SK-N-SH treated with all-trans-retinoic acid at 6 μM for 48 hours (cell line): ENCODE measurements at places on chromosomes 12 and 14.
A peak's percentile ranks its signal among the peaks of the same experiment; 100 is the strongest.

- no peak for ATAC-seq
These were observed 52.3 kb upstream of the CCND2 start for GRCh38 chr12:4221258-4221620.

GRCh38 chr12:102879144-102879763 lies 37.8 kb downstream of the PAH start:
- peak; percentile 88 for ATAC-seq

DNA sequence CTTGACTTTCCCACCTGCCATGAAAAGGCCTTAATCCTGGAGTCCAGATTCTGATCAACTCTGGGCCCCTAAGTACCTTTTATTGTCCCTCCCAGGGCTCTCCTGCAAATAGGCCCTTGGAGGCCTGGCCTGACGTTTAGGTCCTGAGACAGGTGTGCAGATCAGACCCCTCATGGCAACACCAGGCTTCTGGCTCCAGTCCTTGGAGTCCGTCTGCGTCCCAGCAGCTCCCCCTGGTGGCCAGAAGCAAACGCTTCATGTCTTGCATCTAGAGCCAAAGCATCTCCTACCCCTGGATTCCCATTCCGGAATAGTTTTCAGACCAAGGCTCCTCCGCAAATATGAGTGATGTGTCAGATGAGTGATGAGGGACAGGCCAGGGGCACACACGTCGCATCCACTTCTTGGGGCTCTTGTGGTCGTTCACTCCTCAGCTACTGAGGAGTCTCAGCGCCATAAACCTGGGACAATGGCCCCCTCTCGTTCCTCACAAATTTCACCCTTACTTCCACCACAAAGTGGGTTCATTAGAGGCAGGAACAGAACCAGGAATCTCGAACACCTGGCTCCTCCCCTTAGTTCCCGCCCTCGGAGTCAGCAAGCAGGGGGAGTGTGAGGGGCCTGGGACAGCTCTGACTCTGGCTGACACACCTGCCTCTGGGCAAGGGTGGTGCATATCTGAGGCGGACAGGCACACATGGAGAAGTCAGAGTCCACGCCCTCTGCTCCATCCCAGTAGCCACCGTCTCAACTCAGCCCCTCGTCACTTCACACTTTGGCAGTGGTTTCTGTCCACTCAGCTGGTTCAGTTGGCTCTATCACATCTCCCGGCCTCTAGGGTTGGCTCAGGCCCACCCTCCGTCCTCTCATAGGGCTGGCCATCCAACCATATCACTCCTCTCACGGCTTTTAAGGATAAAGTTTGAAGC lies 77.9 kb upstream of the PWP1 start:
- ATAC-seq: peak; percentile 96

DNA sequence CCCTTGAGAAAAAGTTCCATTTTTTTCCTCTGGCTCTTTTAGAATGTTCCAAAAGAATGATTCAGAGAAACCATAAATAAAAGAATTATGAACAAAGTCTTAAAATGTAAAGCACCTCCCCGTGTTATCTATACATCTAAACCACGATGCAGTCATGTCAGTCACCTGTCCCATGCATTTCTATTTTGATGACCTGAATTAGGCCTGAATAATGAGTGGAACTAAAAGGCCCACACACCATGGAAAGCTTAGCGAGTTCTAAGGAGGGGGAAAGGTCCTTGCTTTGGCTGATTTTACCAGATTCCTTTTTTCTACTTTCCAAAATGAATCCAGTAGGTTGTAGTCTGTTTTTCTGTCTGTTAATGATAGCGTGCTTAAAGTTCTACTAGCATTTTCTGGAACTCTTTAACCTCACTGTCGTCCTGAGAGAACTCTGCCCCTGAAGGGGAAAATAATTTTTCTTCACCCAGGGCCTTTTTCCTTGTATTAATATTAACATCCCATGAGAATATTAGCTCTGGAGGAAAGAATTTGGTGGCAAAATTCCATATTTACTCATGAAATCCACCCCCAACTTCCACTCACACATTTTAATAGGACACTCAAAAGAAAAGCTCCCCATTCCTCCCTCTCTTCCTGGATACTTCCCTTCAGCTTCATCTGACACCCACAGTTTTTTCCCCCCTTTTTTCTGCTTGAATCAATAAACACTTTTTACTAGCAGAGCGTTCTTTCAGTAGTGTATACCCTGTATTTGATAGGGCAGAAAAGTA lies 266.3 kb upstream of the DIO2 start:
- ATAC-seq: no peak

- no peak for ATAC-seq
These were observed 466.5 kb downstream of the APAF1 start for GRCh38 chr12:99111600-99111999.

DNA sequence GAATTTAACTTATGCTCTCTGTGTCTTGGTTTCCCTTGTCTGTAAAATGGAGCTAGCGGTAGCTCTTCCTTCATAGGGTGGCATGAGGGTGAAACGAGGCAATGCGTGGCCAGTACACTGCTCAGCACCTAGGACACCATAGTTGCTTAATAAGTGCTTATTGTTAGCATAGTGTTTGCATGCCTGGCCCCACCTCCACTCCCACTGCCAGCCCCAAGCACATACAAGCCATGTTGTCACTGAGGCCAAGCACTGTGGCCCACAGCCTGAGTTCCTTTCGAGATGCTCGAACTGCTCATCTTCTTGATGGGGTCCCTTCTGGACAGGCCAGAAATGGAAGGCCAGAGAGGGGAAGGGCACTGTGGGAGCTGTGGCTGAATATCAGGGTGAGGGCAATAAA lies 839 bp downstream of the FICD start:
- ATAC-seq: peak; percentile 1; the same call in 2 of the 3 replicates

GRCh38 chr14:51004801-51005526 lies 60.7 kb upstream of the PYGL start:
- peak; percentile 12 for ATAC-seq

- peak; percentile 69 for ATAC-seq
These were observed 291.7 kb downstream of the RAD51B start for GRCh38 chr14:68111097-68111852.

DNA sequence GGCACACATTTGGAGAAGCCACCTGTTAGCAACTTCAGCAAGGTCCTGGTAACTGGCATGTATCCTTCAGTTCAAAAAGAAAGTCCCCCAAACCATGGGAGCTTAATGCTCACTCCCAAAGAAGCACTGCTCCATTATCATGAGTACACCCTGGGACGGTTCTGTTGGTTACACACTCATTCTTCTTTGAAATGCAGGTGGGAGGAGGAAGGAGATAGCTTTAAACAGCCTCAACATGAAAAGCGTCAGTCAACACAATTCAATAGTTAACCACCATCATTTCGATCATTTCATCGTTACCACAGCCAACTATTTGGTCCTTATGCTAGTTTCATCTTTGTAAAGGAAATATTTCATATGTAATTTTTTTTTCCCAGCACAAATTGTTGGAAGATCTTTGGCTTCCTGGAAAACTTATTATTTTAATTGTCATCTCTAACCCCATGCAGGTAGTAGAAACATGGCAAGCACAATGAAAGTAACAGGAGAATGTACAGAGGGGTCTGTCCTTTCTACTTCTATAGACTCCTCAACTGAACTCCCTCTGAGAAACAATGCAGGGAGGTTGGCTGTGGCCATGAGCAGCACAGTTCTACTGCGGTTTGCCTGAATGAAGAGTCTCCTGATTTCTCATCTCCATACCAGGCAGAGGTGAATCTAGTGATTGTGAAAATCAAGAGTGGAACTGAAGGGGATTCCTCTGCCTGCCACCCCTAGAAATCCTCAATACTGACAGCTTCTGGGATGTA lies 196.4 kb upstream of the FOXN3 start:
- no peak for ATAC-seq

GRCh38 chr12:83016218-83016835 lies 329.6 kb downstream of the TMTC2 start:
- ATAC-seq: peak; percentile 97

DNA sequence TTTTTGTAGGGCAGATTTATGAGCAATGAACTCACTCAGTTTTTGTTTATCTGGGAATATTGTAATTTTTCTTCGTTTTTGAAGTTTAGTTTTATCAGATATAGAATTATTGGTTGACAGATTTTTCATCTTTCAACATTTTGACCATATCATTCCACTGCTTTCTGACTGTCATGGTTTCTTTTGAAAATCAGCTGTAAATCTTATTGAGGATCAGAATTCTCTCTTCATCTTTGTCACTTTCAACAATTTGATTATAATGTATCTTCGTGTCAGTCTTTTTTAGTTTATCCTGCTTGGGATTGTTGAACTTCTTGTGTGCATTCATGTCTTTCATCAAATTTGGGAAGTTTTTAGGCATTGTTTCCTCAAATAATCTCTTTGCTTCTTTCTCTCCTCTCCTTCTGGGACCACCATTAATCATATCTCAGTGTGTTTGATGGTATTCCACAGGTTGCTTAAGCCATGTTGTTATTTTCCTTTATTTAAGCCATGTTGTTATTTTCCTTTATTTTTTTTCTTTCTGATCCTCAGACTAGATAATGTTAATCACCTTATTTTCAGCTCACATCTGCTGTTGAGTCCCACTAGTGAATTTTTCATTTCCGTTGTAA lies 229.7 kb upstream of the GARIN2 start:
- ATAC-seq: no peak

GRCh38 chr12:57716305-57716704 lies 22.2 kb downstream of the AGAP2 start:
- no peak for ATAC-seq

DNA sequence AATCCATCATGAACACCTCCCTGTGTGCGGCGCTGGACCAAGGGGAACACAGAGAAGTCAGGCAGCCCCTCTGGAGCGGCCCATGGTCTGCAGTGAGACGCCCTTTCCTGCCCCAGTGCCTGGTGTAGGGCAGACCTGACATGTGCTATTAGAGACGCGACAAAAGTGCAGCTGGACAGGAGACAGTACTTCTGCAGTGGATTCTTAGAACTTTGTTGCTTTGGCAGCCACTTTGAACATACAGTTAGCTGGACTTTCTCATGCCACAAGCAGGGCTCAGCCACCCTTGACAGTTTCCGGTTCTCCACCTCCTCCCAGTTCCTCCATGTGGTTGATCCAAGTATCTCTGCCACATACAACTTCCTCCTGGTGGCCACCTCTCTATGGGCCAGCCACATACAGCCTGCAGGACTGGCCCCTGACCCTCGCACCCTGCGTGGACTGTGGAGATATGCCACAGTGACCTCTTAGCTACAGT lies 45.9 kb downstream of the LGMN start:
- no peak for ATAC-seq

GRCh38 chr14:60092526-60092920 lies 800 bp downstream of the PCNX4 start:
- peak; percentile 52 for ATAC-seq

GRCh38 chr14:86153480-86153879 lies 623.5 kb downstream of the FLRT2 start:
- no peak for ATAC-seq

- ATAC-seq: no peak
These were observed 128.9 kb upstream of the CCND2 start for GRCh38 chr12:4144676-4145075.

DNA sequence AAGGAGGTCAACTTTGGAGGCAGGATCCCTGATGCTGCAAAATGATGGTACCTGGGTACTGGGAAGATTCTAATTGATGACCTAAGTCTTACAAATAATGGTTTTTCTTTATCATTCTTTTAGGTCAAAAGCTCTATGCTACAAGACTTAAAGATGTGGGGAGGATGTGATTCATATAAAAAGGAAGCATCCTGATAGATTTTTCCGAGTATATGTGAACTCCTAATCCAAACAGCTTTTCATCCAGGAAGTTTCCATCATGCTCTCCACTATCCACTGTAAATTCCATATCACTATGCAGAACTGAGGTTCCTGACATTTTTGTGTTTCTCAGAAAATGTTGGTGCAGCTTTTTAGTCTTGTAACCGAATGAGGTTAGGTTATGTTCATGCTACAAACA lies 293.2 kb downstream of the PAWR start:
- no peak; the same call in 2 of the 3 replicates for ATAC-seq

- peak; percentile 48; the same call in 1 of the 3 replicates for ATAC-seq
These were observed 256.3 kb upstream of the SFSWAP start for GRCh38 chr12:131454418-131455217.

DNA sequence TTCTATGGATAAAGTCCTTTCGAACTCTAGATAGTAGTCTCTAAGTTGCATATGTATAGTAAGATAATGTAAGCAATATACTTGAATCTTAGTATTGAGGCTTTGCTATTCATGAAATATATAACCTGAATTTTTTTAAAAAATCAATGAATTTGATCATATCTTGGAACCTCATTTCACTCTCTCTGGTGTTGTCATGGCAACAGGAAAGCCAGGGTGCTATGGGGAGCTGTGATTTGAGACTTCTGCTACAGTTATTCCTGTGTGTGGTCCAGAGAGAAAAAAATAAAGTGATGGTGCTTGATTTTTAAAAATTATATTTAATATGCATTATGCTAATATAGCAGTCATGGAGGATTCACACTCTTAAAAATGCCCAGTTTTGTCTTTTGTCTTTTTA lies 508.0 kb downstream of the SNAPC1 start:
- ATAC-seq: no peak

DNA sequence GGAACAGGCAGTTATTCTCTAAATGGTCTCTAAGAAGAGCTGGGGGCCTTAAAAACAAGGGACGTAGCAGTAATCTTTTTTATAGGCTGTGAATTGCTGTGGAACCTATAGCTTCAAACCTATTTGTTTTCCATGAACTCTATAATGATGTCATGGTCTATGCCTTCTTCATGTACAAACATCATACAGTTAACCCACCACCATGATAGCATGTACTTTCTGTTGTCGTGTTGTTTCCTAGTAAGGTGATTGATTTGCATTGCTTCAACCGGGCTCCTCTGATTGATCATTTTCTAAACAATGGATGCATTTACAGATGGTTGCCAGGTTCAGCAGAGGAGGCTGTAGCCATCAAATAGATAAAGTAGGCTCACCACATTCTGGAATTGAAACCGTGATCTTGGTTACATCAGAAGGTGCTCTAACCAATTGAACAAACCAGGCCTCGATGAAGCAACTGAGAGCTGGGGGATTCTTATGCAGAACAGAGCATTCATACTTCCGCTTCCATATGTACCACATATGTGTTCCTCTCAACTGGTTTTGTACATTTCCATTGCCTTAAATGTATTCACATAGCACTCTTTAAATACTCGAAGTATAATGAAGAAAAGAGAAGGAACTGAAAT lies 25.6 kb upstream of the PCNX1 start:
- no peak for ATAC-seq

GRCh38 chr14:93276031-93276716 lies 56.7 kb downstream of the BTBD7 start:
- ATAC-seq: no peak
